ENCODE measurements at places on chromosomes 2 and 18.

DNA sequence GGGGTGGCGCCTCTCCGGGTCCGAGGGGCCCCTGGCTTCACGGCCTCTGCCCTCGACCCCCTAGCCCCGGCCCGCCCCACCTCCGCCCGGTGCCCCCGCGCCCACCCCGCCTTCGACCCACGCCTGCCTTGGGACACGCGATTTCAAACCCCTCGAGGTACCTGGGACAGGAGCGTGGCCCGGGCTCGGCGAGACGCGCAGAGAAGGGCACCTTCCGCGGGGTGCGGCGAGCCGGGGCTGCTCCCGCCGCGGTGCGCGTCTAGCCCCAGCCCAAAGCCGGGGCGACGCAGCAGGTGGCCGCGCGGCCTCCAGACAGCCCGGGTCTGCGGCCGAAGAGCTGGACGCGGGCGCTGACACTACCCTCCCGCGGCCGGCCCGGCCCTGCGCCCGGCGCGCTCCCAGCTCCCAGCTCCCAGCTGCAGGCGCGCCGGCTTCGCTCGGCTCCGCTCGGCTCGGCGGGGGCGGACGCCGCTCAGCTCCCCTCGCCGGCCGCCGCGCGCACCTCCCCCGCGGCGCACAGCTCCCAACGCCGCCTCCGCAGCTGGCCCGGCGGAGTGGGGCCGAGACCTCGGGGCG, at the start of gene CRACDL:
TSS of gene CRACDL (minus strand) at position 449 of the 576 bp plus-strand sequence. CDS start 89,425 bp downstream, outside the sequence.
- DNase-seq, result peak; percentile 66

- no peak for DNase-seq
Measured at GRCh38 chr2:145692971-145693478, 1173.1 kb upstream of the ZEB2 start.

- DNase-seq, result no peak
Measured at GRCh38 chr2:137050949-137051348, 285.6 kb downstream of the THSD7B start.

- DNase-seq, result no peak
Measured at GRCh38 chr2:215435280-215435869, 493 bp downstream of the FN1 start.

- no peak for DNase-seq
Measured at GRCh38 chr18:26405190-26405801, 143.1 kb downstream of the KCTD1 start.

- DNase-seq, result no peak
Measured at GRCh38 chr2:131041402-131042147, 51.7 kb downstream of the FAM168B start.

- DNase-seq, result no peak
Measured at GRCh38 chr2:41736586-41736985, 311.2 kb upstream of the PKDCC start.
